ENCODE measurements at places on chromosomes 1 and 21. TPM values are rescaled to one million over a fixed set of nuclear protein-coding genes. Genes with fewer than 3 reads are reported as not detected.

GRCh38 chr1:100187912-100188311 is 9.9 kb upstream of the LRRC39 start:
- DNase-seq, result no peak

- no peak for DNase-seq
Measured at GRCh38 chr21:26783466-26784195, 61.6 kb downstream of the ADAMTS1 start.

GRCh38 chr1:44655609-44656008 is 18.7 kb downstream of the TMEM53 start:
- DNase-seq, result no peak

- DNase-seq, result no peak
Measured at GRCh38 chr1:61497013-61497412, 227.9 kb downstream of the TM2D1 start.

- DNase-seq, result no peak
Measured at GRCh38 chr1:11664336-11665065, 501 bp downstream of the FBXO6 start.

DNA sequence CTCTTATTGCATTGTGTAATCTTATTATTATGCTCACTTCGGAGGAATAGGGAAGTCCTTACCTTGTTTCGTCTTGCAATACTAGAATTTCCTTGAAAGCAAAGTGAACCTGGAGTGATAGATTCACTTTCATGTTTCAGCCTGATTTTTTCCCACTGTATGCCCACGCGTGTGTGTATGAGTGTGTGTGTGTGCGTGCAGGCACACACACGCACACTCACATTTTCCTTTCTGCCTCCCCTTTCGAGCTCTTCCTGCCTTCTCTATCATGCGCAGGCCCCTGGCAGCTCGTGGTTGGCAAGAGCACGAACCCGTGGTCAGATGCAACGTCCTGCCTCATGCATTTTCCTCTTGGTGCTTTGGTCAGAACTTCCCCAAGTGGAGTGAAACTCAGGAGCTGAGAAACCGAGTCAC is at the start of gene GCSAML:
GCSAML (plus strand) TSS at position 366 of the 414 bp plus-strand sequence. CDS start 58 bp downstream, outside the sequence.
- no peak for DNase-seq

GRCh38 chr1:226702957-226703831 is 35.9 kb downstream of the ITPKB start:
- DNase-seq, result peak; percentile 45

Gene AMIGO1
- 6.4 TPM for polyA plus RNA-seq

Gene UBE4B
- 27.4 TPM for polyA plus RNA-seq

Measured in urinary bladder (tissue), 4 donors.